ENCODE measurements at places on chromosomes 2 and 18. TPM values are rescaled to one million over a fixed set of nuclear protein-coding genes. Genes with fewer than 3 reads are reported as not detected.
A peak's percentile ranks its signal among the peaks of the same experiment; 100 is the strongest.

- DNase-seq: no peak
Measured at GRCh38 chr2:86026744-86027065, 79.0 kb downstream of the POLR1A start.

GRCh38 chr2:25228848-25229278, 60.5 kb upstream of the POMC start:
- peak; percentile 91 for DNase-seq

- DNase-seq: no peak
Measured at GRCh38 chr2:229910147-229910831, 11.5 kb downstream of the TRIP12 start.

DNA sequence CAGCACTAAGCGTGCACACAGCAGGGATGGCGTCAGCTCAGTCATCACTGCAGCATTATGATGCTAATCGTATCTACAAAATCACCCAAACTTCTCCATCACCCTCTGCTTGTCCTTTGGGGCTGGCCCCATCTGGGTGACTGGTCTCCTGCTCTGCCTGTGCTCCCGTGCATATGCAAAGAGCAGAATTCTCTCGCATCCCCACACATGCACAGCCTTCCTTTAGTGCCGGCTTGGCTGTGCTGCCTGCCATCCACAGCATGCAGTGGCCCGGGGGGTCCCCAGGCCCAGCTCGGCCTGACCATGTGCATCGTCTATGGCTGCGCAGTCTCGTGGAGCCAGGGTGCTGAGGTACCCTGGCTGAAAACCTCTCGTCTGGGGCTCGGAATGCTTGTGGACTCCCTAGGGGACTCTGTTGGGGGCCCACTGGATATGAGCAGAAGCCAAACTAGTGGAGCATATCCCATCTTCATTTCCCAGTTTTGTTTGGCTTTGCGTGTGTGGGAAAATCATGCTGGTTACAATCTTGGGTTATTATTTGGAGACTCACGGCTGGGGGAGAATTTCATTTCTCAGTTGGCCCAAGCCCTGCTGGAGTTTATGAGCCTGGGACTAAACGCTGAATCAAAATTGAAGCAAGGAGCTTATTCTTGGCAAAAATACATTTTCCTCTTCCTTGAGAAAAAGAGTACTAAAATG, 70.9 kb upstream of the HS6ST1 start:
- peak; percentile 68 for DNase-seq

Gene MBP
- 14.0 TPM for polyA plus RNA-seq

Gene PEX13
- 22.5 TPM for polyA plus RNA-seq

Gene TCF23
- 0.36 TPM for polyA plus RNA-seq

GRCh38 chr2:170217778-170218251, 39.9 kb downstream of the MYO3B start:
- peak; percentile 11 for DNase-seq

Gene RAB17
- 2.3 TPM for polyA plus RNA-seq

Data from muscle of back (tissue), 13 donors.